ENCODE measurements at places on chromosomes 1 and 21.

DNA sequence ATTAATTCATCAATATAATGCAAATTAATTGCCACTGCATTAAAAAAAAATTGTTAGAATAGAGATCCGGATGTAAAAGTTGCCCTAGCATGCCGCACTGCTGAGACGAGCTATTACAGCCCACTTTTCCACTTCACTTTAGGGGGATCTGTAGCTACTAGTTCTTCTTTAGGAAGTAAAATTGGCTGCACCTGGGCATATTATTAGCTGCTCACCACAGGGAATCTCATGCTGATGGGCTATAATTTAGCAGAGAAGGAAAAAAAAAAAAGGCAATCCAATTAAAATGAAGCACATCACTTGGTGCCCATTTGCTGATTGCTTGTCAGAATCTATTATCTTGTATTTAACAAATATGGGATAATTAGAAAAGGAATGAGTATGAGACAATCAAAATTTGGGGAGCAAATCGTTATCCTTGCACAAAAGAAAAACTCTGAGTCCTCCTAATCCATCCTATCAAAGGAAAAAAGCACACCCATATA lies 233.4 kb downstream of the DSCAM start:
- no peak for DNase-seq

- no peak for DNase-seq
Observed at GRCh38 chr1:203088441-203088840, 2.6 kb upstream of the MYOG start.

DNA sequence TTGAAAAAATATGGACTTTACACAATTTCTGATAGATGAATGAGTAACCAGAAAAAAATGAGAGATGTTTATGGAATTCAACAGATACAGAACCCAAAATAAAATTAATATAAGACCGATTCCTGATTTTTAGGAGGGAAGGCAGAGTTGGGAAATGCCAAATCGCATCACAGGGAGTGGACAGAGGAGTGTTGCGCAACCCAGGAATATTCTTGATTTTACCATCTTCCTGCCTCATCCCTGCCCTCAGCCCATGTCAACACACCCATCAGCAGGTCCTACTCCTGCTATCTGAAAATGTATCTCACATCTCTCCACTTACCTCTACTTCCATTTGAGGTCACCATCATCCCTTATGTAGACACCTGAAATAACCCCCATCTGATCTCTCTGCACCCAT lies 221.0 kb downstream of the DSCAM start:
- DNase-seq = no peak

GRCh38 chr1:173099166-173099565 lies 48.4 kb upstream of the TNFSF18 start:
- no peak for DNase-seq

DNA sequence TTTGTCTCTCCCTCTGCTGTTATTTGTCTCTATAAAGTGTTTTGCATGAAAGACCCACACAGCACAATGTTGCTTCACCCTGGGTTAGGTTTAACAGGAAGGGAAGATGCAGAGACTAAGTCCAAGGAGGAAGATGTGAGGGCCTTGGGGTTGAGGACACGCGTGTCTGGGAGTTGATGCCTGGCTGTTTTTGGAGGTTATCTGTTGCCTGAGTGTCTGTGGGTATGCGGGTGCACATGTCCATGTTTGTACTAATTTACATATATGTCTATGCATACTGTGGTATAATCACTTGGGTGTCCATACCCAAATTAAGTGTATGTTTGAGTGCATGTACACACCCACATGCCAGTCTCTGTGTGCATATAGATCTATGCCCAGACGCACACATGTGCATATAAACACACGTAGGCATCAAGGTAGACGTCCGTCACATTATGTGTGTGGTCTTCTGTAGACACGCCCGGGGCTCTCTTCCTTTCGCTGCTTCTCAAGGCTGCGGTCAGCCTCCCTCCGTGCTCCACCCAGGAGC lies 962 bp upstream of the MAN1C1 start:
- no peak for DNase-seq

DNA sequence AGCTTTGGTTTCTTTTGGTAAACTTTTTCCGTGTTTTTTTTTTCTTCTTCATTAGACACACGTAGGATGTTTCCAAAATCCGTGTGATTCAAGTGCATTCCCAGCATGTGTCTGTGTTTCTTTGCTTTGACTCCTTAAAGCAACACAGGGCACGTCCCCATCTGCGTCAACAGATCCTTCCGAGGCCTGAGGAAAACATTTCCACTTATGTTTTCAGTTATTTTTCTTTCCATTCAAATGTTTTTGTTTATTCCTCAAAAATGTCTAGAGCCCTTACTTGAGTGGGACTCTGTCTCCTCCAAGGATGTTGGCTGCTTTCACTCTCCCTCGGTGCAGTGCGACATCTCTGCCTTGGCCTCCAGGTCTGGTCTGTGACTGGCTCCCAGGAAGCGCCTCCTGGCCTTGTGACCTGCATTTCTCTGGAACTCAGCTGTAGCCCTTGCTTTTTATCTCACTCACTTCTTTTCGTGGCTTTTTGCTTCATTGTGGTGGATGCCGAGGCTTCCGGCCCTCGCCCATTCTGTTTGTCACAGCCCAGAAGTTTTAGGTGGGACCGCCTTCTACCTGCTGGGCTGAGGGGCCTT lies 31.3 kb upstream of the SLC19A1 start:
- DNase-seq = no peak

DNA sequence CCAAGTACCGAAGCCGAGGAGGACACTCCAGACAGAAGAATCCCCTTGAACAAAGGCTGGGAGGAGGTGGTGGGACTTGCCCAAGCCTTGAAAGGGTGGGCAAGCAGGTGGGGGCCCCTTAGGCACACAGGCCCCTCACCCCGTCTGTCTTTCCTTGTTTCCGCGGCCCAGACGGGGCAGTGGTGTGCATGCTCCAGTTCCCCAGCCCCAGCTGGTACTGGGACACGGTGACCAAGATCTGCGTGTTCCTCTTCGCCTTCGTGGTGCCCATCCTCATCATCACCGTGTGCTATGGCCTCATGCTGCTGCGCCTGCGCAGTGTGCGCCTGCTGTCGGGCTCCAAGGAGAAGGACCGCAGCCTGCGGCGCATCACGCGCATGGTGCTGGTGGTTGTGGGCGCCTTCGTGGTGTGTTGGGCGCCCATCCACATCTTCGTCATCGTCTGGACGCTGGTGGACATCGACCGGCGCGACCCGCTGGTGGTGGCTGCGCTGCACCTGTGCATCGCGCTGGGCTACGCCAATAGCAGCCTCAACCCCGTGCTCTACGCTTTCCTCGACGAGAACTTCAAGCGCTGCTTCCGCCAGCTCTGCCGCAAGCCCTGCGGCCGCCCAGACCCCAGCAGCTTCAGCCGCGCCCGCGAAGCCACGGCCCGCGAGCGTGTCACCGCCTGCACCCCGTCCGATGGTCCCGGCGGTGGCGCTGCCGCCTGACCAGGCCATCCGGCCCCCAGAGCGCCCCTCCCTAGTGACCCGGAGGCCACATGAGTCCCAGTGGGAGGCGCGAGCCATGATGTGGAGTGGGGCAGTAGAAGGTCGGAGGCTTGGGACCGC lies 50.8 kb downstream of the OPRD1 start:
- DNase-seq = no peak

DNA sequence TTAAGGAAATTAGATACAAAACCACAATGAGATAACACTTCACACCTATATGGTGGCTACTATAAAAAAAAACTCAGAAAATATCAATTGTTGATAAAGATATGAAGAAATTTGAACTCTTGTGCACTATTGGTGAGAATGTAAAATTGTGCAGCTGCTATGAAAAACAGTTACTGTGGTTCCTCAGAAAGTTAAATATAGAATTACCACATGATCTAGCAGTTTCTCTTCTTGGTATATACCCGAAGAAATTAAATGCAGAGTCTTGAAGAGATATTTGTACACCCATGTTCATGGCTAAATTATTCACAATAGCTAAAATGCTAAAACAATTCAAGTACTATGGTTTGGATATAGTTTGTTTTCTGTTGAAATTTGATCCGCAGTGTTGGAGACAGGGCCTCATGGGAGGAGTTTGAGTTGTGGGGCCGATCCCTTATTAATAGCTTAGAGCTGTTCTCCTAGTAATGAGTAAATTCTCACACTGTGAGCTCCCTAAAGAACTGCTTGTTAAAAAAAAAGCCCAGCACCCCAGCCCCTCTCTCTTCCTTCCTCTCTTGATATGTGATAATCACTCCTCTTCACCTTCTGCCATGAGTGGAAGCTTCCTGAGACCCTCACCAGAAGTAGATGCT lies 1412.1 kb downstream of the PLA2G4A start:
- no peak for DNase-seq

DNA sequence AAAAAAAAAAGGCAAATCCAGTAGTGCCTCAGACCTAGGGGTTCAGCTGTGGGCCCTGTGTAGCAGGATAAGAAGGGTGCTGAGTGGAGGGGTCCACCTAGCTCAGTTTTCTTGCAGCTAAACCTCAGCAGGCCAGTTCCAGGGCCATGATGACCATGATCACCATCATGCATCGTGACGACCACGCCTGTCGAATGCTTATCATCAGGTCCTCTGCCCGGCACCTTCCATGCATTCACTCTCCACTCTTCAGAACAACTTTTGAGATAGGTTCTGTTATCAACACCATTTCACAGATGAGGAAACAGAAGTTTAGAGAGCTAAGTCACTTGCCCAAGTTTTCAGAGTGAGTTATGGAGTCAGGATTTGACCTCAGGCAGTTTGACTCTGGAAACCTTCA lies 54.9 kb downstream of the ACBD3 start:
- DNase-seq = no peak

- DNase-seq = no peak
Observed at GRCh38 chr1:228016181-228016510, 9.3 kb downstream of the WNT3A start.

DNA sequence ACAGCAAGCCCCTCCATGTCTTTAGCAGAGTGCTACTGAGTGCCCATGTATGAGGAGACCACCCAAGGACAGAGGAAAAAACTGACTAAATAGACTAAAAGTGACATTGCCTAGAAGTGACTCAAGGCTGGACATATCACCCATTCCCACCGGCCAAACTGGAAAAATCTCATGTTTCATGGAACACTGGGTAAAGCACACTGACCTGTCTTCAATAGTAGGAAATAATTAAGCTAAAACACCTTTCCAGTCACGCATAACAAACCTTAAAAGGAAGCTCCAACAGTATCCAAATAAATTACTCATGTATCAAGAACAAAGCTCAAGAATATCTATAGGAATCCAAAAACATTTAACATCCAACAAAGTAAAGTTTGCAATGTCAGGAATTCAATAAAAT lies 120.4 kb downstream of the SNX7 start:
- no peak for DNase-seq

- DNase-seq = no peak
Observed at GRCh38 chr1:187264995-187265602, 436.4 kb downstream of the PLA2G4A start.

DNA sequence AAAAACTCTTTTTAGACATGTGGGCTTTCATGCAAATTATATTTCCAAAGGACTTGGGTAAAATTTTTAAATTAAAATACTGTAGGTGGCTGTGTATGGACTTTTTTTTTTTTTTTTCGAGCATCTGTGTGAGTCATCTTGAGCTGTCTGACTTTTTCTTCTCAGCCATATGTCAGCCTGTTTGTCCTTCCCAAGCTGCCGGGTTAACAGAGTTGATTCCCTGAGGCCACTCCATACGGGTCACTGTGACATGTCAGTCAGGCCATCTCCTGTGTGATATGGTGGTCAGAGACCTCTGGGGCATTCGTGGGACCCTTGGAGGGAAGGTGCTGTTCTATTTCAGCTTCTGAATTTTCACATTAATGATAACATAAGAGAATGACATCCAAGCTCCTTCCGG lies 148.3 kb downstream of the KCNJ6 start:
- no peak for DNase-seq

All from activated T-cell treated with anti-CD3 and anti-CD28 coated beads for 24 hours (primary cell).